ENCODE measurements at places on chromosomes 16 and 17.
A peak's percentile ranks its signal among the peaks of the same experiment; 100 is the strongest.

DNA sequence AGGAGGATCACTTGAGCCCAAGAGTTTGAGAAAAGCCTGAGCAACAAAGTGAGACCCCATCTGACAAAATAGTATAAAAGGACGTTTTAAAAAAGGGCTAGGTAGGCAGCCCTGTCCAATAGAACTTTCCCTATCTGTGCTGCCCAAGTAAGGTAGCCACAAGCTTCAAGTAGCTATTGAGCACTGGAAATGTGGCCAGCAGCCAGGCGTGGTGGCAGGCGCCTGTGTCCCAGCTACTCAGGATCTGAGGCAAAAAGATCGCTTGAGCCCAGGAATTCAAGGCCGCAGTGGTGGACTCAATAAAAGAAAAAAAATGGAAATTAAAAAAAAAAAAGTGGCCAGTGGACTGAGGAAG, 1.5 kb upstream of the NQO1 start:
- no peak for DNase-seq

DNA sequence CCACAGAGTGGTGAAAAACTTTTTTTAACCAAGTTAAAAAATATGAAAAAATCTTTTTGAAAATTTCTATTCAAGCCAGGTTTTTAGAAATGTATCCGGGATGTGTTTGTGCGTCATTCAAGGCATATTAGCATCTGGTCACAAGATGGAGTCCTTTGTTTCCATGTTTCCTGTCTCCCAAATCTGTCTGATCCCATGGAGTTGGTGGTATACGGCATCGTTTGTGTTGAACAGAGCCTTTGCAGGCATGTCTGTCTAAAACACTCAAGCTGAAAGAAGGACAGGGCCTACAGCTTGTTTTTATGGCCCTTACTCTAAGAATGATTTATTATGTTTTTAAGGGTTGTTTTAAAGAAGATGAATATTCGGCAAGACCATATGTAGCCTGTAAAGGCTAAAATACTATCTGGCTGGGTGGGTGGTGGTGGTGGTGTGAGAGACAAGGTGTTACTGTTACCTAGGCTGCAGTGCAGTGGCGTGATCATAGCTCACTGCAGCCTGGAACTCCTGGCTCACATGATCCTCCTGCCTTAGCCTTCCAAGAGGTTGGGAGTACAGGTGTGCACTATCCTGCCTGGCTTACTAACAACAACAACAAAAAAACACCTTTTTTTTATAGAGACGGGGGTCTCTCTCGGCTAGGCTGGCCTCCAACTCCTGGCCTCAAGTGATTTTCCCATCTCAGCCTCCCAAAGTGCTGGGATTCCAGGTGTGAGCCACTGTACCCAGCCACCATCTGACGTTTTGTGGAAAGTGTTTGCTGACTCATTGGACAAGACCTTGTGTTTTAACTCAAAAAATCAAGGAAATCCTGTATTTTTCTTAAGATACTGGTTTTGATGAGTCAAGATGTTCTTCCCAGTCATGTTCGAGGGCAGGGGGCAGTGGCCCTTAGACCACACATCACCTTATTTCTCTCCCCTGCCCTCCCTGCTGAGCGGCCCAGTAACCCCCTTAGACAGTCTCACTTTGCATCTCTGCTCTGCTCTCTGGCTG, 52.2 kb downstream of the NDE1 start:
- DNase-seq = no peak

- DNase-seq = no peak
Measured at GRCh38 chr17:77441130-77441920, 300.6 kb downstream of the SEC14L1 start.

DNA sequence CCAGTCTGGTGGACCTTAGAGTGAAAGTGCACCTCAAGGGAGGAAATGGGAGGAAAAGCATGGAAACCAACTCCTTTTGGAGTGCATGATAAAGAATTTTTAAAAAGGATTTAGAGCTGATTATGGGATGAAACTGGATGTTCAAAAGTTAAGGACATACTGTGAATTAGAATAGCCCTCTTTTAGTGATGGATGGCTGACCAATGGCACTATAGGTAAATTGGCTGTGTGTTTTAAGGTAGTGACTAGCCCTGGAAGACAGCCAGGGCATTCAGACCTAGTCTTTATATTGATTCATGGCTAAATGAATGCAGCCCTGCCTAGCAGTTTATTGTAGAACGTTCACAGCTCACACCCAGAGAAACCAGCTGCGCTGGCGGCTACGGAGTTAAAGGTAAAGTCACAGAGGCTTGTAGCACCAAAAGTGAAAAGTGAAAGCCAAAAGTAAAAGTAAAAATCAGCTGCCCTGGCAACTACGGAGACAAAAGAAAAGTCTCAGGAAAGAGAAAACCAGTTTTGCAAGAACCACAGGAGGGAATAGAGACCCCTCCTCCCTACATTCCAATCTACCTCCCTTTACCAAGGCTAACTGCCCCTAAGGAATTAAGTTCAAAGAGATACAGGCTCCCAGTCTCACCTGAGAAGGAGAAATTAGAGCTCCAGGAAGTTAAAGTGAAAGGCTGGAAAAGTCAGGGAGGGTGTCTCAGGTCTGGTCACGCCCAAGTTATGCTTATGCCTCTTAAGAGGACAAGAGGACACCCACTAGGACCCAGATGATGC, 21.8 kb downstream of the ACSM1 start:
- DNase-seq = no peak

- DNase-seq = no peak
Measured at GRCh38 chr16:4217204-4218131, 24.4 kb downstream of the SRL start.

DNA sequence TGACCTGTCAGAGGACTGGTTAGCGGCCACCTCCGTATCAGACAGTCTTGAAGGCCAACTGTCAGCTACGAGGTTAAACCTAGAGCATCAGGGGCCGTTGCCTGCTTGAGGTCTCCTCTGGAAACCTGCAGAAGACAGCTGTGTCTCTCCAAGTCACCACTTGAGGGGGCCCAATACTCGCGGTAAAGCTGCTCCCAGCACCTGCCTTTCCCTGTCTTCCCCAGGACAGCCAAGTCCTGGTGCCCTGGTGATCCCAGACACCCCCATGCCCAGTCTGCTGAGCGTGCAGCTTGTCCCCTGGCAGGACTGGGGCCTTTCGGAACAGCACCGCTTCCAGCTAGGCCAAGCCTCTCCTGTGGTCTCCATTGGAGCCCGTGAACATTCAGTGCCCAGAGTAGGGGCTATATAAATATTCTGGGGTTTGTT, 80.1 kb downstream of the DNAH17 start:
- DNase-seq = peak; percentile 35

Measured in stimulated activated CD4-positive, alpha-beta T cell treated with anti-CD3 and anti-CD28 coated beads, Interleukin-12 subunit alpha, Interleukin-12 subunit beta, amount 100 ng/mL, for 48 hours (primary cell).